ENCODE measurements at places on chromosomes 3 and 15.

GRCh38 chr3:107211608-107212007, 165.6 kb upstream of the CCDC54 start:
- DNase-seq, result no peak
- peaks cover 2% of the 10 kb centered on the region for H3K27me3 ChIP-seq
- H3K27ac ChIP-seq, result no peak overlapping the region

GRCh38 chr3:169215461-169216352, 447.8 kb downstream of the MECOM start:
- DNase-seq, result no peak
- H3K27ac ChIP-seq, result no peak overlapping the region
- H3K4me3 ChIP-seq, result no peak overlapping the region
- no peaks in the 10 kb centered on the region for H3K36me3 ChIP-seq
- H3K4me1 ChIP-seq, result peaks cover 2% of the 10 kb centered on the region
- no peaks in the 10 kb centered on the region for H3K27me3 ChIP-seq

DNA sequence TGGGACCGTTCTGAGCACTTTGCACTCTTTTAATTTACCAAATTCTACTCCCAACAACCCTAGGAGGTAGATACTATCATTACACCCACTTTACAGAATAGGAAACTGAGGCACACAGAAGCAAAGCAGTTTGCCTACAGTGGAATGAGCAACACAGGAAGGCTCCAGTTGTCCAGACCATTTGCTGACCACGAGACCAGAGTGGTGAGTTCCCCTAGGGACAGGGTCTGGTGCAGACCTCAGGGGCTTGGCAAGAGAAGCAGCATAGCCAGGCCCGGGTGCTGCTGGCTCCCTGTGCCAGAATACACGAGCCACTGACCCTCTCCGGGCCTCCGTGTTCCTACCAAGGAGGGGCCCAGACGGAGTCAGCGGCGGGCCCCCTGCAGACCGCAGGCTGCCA, 26.5 kb downstream of the PLXND1 start:
- no peak for DNase-seq
- no peaks in the 10 kb centered on the region for H3K27me3 ChIP-seq
- H3K4me1 ChIP-seq, result no peaks in the 10 kb centered on the region
- peaks cover 6% of the 10 kb centered on the region for H3K36me3 ChIP-seq
- no peak overlapping the region for H3K4me3 ChIP-seq

GRCh38 chr3:139447486-139447885, 28.8 kb downstream of the RBP2 start:
- no peak overlapping the region for H3K4me3 ChIP-seq
- no peak overlapping the region for H3K27ac ChIP-seq
- no peaks in the 10 kb centered on the region for H3K4me1 ChIP-seq
- no peaks in the 10 kb centered on the region for H3K27me3 ChIP-seq
- no peaks in the 10 kb centered on the region for H3K36me3 ChIP-seq
- DNase-seq, result no peak

GRCh38 chr3:157109267-157110141, 50.4 kb downstream of the CCNL1 start:
- peak; percentile 98 for DNase-seq
- no peak overlapping the region for H3K4me3 ChIP-seq
- H3K4me1 ChIP-seq, result peaks cover 17% of the 10 kb centered on the region
- H3K27me3 ChIP-seq, result no peaks in the 10 kb centered on the region
- H3K27ac ChIP-seq, result peak overlapping the region; percentile 69

DNA sequence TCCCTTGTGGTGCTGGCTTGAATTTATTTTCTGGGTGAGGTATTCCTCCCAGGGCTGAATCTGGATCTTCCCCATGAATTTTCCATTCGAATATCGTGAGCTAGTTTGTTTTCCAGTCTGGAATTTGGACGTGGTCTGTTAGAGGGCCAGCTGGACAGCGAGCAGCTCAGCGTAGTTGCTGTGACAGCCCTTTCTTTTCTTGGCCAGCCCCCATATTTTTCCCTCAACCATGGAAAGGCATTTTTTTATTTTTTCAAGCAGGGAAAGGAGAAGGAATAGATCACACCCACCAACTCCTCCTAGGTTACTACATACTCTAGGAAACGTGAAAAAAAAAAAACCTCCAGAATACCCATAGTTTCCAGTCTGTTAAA, 152.0 kb downstream of the KLHL25 start:
- no peak overlapping the region for H3K27ac ChIP-seq
- no peaks in the 10 kb centered on the region for H3K27me3 ChIP-seq
- H3K36me3 ChIP-seq, result no peaks in the 10 kb centered on the region

- no peak overlapping the region for H3K4me3 ChIP-seq
- H3K27ac ChIP-seq, result no peak overlapping the region
- DNase-seq, result no peak
- H3K36me3 ChIP-seq, result no peaks in the 10 kb centered on the region
- no peaks in the 10 kb centered on the region for H3K27me3 ChIP-seq
Measured at GRCh38 chr15:33150971-33151370, 43.5 kb downstream of the FMN1 start.

DNA sequence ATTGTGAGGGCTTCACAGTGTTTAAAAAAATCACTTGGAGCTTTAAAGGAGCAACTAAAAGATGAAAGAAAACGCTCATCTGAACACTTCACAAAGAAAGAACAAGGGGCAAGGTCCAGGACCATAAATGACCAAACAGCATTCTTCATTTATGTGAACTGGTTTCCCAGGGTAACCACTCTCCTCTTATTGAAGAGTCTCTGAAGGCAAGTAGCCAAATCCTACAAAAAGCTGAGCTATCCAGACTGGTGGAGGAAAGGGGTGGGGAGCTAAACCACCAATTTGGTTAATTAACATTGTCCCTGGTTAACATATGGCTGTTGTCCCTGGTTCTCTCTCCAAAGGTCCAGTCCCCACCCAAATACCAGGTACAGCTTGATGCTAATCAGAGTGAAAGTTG, 58.1 kb downstream of the OSBPL10 start:
- H3K27ac ChIP-seq, result no peak overlapping the region
- no peak for DNase-seq
- peaks cover 8% of the 10 kb centered on the region for H3K4me1 ChIP-seq
- no peaks in the 10 kb centered on the region for H3K27me3 ChIP-seq

- no peaks in the 10 kb centered on the region for H3K4me1 ChIP-seq
- H3K4me3 ChIP-seq, result no peak overlapping the region
- no peaks in the 10 kb centered on the region for H3K27me3 ChIP-seq
- DNase-seq, result no peak
- no peak overlapping the region for H3K27ac ChIP-seq
- no peaks in the 10 kb centered on the region for H3K36me3 ChIP-seq
Measured at GRCh38 chr3:99551520-99551919, 86.9 kb upstream of the COL8A1 start.

GRCh38 chr3:56613016-56613415, 56.0 kb downstream of the CCDC66 start:
- no peak overlapping the region for H3K27ac ChIP-seq
- DNase-seq, result no peak
- no peaks in the 10 kb centered on the region for H3K4me1 ChIP-seq
- H3K27me3 ChIP-seq, result no peaks in the 10 kb centered on the region

DNA sequence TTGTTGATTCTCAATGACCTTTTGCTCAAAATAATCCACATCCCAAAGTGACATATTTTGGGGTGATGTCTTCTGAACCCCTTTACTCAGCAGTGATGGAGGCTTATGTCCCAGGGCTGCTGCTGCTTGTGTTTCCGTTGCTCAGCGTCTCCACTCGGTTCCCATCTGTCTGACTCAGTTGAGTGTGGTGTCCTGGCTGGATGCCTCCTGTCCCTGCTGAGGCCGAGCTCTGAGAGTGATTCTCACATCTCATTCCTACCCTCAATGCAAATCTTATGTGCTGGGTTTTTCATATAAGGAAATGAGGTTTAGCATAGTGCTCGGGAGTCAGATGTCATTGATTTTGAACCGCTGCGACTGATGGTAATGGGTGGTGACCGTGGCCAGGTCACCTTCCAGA, 247.4 kb downstream of the GABRG3 start:
- H3K36me3 ChIP-seq, result no peaks in the 10 kb centered on the region
- H3K27ac ChIP-seq, result no peak overlapping the region
- no peaks in the 10 kb centered on the region for H3K4me1 ChIP-seq
- no peaks in the 10 kb centered on the region for H3K27me3 ChIP-seq
- DNase-seq, result no peak

GRCh38 chr3:37543666-37544065, 318.0 kb upstream of the CTDSPL start:
- H3K27me3 ChIP-seq, result no peaks in the 10 kb centered on the region
- H3K36me3 ChIP-seq, result no peaks in the 10 kb centered on the region
- no peak overlapping the region for H3K4me3 ChIP-seq
- DNase-seq, result no peak
- H3K27ac ChIP-seq, result no peak overlapping the region

GRCh38 chr15:48696627-48697312, 51.3 kb upstream of the FBN1 start:
- no peaks in the 10 kb centered on the region for H3K27me3 ChIP-seq
- peak; percentile 41 for DNase-seq
- no peak overlapping the region for H3K27ac ChIP-seq

- peaks cover 2% of the 10 kb centered on the region for H3K4me1 ChIP-seq
- H3K36me3 ChIP-seq, result no peaks in the 10 kb centered on the region
- peak; percentile 84 for DNase-seq
- no peaks in the 10 kb centered on the region for H3K27me3 ChIP-seq
- H3K4me3 ChIP-seq, result no peak overlapping the region
Measured at GRCh38 chr3:69143612-69144011, 21.2 kb upstream of the LMOD3 start.

- H3K4me3 ChIP-seq, result no peak overlapping the region
- H3K36me3 ChIP-seq, result no peaks in the 10 kb centered on the region
- DNase-seq, result no peak
- no peaks in the 10 kb centered on the region for H3K27me3 ChIP-seq
Measured at GRCh38 chr15:56640549-56640948, 92.8 kb downstream of the ZNF280D start.

DNA sequence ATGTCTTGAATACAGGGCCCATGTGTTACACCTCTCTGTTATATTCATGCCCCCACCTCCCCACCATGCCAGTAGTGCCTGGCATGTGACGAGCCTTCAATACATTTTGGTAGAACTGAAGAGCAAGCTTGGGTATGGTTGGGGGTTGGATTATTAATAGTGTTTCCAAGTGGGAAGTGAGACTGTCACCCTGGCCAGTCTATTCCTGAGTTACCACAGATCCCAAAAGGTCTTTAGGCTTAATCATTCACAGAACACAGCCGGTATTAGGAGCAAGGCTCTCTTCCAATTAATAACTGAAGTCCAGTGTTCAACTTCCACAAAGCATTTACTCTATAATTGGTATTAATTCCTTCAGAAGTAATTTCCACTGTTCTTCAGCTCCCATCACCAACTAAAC, 231.9 kb upstream of the LRTM1 start:
- H3K27ac ChIP-seq, result no peak overlapping the region
- no peaks in the 10 kb centered on the region for H3K36me3 ChIP-seq
- H3K4me1 ChIP-seq, result no peaks in the 10 kb centered on the region
- no peak overlapping the region for H3K4me3 ChIP-seq

DNA sequence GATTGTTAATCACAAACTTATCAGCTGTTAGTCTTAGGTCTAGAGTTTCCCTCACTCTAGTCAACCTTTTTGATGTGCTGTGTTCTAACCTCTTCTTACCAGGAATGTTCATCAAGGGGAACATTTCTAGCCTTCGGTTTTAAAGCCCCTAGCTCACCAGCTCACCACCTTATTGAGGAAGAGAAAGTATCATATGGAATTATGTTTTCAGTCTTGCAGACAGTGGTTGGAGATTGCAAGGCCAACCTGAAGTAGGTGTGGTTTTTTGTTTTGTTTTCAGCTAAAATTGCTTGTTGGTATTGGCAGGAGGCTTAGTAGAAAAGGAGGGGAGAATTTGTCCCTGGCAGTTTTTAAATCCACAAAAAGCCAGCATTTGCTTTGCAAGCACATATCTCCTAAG, 48.4 kb upstream of the CCDC80 start:
- no peaks in the 10 kb centered on the region for H3K36me3 ChIP-seq
- H3K27ac ChIP-seq, result no peak overlapping the region
- DNase-seq, result no peak
- no peaks in the 10 kb centered on the region for H3K4me1 ChIP-seq
- H3K4me3 ChIP-seq, result no peak overlapping the region

DNA sequence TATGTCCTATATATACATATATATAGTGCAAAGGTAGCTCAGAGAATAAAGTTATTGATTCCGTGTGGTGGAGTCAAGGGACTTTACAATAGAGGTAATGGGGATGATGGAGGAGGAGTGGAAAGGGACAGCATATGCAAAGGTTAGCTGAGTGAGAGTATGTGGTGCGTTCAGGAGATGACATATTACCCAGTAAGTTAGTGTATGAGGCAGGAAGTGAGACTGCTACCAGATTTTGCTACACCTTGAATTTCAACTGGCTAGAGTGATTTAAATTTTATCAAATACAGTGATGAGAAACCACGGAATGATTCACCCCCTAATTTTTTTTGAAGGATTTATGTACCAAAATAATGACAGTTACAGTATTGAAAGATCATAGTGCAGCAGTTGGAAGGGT, 2.8 kb downstream of the ACTL6A start:
- no peaks in the 10 kb centered on the region for H3K4me1 ChIP-seq
- no peak overlapping the region for H3K4me3 ChIP-seq
- no peak for DNase-seq
- no peak overlapping the region for H3K27ac ChIP-seq

DNA sequence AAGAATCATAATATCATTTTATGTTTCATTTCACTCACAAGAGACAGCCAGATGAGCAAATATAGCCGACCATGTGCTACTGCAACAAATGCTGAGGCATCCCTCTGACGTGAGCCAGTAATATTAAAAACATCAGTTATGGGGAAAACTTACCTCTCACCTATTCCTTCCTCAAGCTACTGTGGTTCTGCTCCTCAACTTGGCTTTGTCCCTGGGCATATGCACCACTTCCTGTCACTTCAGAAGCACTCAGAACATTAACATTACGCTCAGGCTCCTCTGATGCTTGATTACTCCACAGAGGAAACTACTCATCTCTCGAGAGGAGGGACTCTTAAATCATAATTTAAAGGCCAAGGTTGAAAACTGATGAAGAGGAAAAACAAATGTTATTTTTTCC, 457.0 kb upstream of the ALCAM start:
- H3K36me3 ChIP-seq, result no peaks in the 10 kb centered on the region
- no peaks in the 10 kb centered on the region for H3K27me3 ChIP-seq
- H3K27ac ChIP-seq, result no peak overlapping the region
- no peak overlapping the region for H3K4me3 ChIP-seq
- DNase-seq, result no peak
- H3K4me1 ChIP-seq, result no peaks in the 10 kb centered on the region

GRCh38 chr3:16372362-16373292, 107.6 kb downstream of the OXNAD1 start:
- H3K4me3 ChIP-seq, result no peak overlapping the region
- peaks cover 17% of the 10 kb centered on the region for H3K4me1 ChIP-seq
- no peak for DNase-seq
- H3K27ac ChIP-seq, result no peak overlapping the region
- H3K27me3 ChIP-seq, result no peaks in the 10 kb centered on the region

- H3K4me1 ChIP-seq, result no peaks in the 10 kb centered on the region
- no peak overlapping the region for H3K27ac ChIP-seq
- DNase-seq, result no peak
- H3K4me3 ChIP-seq, result no peak overlapping the region
Measured at GRCh38 chr15:78660584-78660983, 19.6 kb upstream of the CHRNB4 start.

- no peak for DNase-seq
- no peaks in the 10 kb centered on the region for H3K4me1 ChIP-seq
- H3K27me3 ChIP-seq, result no peaks in the 10 kb centered on the region
Measured at GRCh38 chr3:152325136-152325535, 56.4 kb downstream of the MBNL1 start.

GRCh38 chr15:67048281-67049279, 16.8 kb upstream of the SMAD3 start:
- H3K27ac ChIP-seq, result no peak overlapping the region
- H3K36me3 ChIP-seq, result no peaks in the 10 kb centered on the region
- H3K27me3 ChIP-seq, result no peaks in the 10 kb centered on the region
- no peak for DNase-seq

GRCh38 chr3:115961380-115961779, 338.1 kb downstream of the GAP43 start:
- no peak for DNase-seq
- H3K4me3 ChIP-seq, result no peak overlapping the region
- no peaks in the 10 kb centered on the region for H3K36me3 ChIP-seq

Measured in mesendoderm (in vitro differentiated cells).